Activated T-cell treated with anti-CD3 and anti-CD28 coated beads, Interleukin-2, amount 50 U/mL, for 4 hours (primary cell): ENCODE measurements at places on chromosomes 11 and 22. TPM values are rescaled to one million over a fixed set of nuclear protein-coding genes. Genes with fewer than 3 reads are reported as not detected.

- no peak for DNase-seq
Observed at GRCh38 chr11:24391167-24391566, 105.7 kb upstream of the LUZP2 start.

The TMPRSS5 gene
- total RNA-seq, result 0.30 TPM

The MAPK8IP2 gene
- 0.05 TPM for total RNA-seq

DNA sequence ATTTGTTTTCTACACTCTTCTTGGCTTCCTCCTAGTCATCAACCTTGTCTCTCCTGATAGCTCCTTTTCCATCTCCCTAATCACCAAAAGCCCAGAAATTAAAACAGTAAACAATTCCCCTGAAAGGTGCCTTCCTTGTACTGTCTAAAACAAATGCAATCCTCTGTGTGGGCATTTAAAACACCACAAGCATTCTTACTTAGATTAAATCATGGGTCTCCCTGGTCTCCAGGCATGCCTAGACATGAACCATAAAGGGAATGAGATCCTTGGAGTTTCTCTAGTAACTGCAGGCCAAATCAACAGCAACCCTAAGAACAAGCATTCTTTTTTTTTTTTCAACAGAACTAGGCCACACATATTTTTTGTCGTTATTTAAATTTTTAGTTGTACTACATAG lies 1.9 kb downstream of the BTG4 start:
- DNase-seq, result no peak

DNA sequence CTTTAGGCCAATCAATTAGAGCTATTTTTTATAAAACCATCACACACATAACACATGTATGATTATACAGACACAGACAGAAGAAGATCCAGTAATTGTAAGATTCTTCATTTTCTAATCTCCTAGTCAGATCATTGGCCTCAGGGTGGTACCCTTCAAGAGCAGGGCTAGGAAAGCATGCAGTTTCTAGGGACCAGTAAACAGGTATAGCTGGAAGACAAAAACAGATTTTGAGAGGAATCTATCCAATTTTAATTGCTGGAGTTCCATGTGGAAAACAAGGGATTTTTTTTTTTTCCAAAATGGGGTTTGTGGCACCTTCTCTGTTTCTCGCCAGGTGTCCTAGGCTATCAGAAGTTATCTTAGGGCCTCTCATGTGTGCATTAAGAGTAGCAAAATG lies 29.6 kb downstream of the METTL15 start:
- DNase-seq, result no peak

GRCh38 chr22:42396621-42397331 lies 35.4 kb downstream of the NFAM1 start:
- DNase-seq, result no peak

The DGCR6L gene
- 38.1 TPM for total RNA-seq

- no peak for DNase-seq
Observed at GRCh38 chr11:128964463-128964930, 21.8 kb upstream of the TP53AIP1 start.

GRCh38 chr11:124198897-124199296 lies 15.8 kb downstream of the OR10D3 start:
- DNase-seq, result no peak

The TMEM86A gene
- total RNA-seq, result 0.18 TPM

- DNase-seq, result peak; percentile 97
Observed at GRCh38 chr22:40856513-40857308, at the start of the genes ST13 and XPNPEP3. Gene ST13, minus strand, starts transcription at chr22:40856639. Its CDS starts 99 bp downstream, at chr22:40856540. Gene XPNPEP3, plus strand, starts transcription at chr22:40857148. Its CDS starts 34 bp downstream, at chr22:40857182.

The FJX1 gene
- total RNA-seq, result 1.5 TPM

DNA sequence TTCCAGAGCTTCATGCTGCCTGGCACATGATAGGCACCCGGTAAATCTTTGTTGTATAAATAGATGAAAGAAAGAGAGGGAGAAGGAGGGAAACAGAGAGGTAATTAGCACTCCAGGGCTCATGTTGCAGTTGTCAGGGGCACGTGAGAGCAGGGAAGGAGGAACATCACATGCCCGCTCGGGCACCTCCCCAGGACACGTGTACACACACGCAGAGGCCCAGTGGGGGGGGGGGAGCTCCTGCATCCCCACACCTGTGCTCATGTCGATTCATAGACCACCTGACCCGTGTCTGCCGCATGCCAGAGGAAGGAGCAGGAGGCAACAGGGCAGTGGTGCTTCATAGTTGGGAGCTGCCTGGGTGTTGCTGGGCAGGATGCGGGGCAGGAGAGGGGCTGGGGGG lies 37.1 kb upstream of the NNMT start:
- no peak for DNase-seq

The TRPM5 gene
- total RNA-seq, result not detected

The MUC5AC gene
- total RNA-seq, result not detected

GRCh38 chr22:47561766-47562165 lies 799.3 kb downstream of the TBC1D22A start:
- DNase-seq, result no peak

The C11orf42 gene
- total RNA-seq, result not detected

DNA sequence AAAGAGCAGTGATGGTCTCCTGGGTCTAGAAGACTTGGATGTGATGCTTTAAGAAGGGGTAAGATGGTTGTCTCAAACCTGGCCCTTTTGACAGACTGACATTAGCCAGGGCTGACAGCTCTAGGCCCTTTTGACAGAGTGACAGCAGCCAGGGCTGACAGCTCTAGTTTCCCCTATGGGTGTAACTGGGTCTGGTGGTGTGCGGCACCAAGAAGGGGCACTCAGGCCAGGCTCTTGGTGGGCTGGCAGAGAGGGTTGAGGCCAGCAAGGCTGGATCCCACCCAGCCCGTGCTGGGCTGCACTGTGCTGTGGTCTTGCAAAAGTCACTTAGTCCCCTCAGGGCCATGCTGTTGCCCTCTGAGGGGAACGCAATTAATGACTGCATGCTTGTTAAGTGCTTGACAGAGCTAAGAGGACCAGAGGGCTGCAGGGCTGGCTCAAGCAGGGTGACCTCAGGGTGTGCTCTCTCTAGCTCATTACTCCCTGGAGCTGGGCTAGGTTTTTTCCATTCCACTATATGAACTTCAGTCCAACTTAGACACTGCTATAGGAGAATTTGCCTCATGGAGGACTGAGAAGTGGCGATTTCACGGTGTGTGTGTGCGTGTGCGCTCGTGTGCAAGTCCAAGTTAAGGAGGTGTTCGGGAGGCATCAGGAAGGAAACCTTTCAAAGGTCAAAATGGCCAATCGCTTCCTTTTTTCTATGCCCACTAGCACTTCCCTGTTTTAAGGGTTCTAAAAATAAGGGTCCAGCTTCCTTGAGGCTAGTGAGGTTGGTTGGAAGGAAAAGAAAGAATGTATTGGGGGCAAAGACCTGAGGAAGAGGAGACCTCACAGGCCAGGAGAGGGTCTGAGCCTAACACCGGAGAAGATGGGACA lies 4.4 kb downstream of the UBASH3B start:
- no peak for DNase-seq

GRCh38 chr11:130827451-130828377 lies 88.6 kb downstream of the SNX19 start:
- DNase-seq, result no peak

DNA sequence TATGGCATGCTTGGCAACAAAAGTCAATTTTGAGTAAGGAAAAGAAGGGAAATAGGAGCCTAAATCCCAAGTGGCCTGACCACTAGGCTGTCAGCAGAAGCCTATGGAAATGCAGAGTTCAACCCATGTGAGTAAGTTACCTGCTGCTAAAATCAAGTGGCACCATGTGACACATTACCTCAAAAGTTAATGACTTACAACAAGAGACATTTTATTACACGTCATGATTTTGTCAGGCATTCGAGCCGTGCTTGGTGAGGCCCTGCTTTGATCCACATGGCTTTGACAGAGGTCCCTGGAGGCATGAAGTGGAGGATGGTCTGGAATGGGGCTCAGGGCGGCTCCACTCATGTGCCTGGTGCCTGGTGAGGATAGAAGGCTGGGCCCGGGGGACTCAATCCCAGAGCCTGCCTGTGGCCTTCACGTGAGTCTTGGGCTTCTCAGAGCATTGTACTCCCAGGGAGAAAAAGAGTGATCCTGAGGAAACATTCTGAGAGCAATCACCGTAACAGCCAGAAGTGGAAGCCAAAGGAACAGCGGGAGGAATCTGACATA lies 339.1 kb upstream of the B3GAT1 start:
- no peak for DNase-seq

DNA sequence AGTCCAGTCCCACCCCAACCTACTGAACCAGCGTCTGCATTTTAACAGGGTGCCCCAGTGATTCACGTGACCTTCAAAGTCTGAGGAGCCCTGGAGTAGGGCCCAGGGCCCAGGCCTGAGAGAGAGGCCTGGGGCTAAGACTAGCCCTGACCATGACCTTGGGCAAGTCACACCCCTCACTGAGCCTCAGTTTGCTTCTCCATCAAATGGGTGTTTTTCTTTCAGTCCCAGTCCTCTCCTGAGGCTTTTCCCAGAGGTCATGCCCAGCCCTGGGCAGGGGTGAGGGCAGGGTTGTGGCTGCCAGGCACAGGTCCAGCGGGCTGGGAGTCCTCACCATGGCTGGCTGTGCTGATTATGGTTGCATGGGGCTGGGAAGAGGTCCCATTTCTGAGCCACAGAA lies 33.0 kb upstream of the GCAT start:
- no peak for DNase-seq

DNA sequence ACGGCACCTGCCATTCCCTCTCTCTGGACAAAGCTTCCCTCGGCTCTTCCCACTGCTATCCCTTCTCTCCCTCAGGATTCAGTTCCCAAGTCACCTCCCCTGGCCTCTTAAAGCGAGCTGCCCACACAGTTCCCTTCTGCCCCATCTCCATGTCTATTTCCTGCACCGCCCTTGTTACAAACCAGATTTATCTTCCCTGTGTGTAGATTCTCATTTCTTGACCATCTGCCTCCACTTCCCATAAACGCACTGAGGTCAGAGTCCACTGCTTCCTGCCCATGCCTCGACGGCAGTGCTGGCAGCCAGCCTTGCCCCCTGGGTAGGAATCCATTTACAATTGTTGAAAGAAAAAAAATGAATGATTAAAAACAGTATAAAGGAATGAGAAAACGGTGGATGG lies 11.6 kb upstream of the APOBEC3B start:
- DNase-seq, result no peak

DNA sequence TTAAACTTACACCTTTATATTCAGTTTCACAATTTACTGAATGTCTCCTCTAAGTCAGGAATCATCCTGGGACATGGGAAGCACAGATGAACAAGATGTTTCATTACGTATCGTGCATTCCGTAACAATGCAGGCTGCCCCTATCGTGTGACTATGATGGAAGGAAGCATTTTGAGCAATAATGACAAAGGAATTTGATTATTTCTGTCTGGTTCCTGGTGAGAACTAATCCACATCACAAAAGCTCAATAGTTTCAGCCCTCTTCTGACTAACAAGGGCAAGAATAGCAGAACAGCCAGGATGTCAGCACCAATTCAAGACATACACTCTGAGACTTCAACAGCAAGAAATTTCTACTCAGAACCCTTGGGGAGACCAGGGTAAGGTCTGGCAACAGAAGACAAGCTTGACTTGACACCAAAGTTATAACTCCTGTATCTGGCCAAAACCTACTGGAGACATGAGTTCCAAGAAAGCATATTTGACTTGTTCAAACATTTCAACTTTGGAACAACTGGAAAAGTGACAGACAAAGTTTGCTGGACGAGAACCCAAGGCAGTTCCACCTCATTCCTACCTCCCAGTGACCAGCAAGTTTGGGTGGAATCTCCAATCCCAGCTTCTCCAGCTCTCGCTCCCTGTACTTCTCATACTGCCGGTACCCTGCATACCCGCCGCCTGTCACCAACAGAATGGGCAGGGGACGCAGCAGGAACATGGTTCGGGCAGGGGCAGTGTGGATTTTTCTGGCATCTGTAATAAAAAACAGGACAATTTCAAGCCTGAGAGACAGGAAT lies 14.3 kb downstream of the PISD start:
- DNase-seq, result no peak

- no peak for DNase-seq
Observed at GRCh38 chr22:26660356-26660755, 3.0 kb downstream of the MIAT start.

GRCh38 chr11:36346562-36347383 lies 50.7 kb downstream of the PRR5L start:
- DNase-seq, result no peak

DNA sequence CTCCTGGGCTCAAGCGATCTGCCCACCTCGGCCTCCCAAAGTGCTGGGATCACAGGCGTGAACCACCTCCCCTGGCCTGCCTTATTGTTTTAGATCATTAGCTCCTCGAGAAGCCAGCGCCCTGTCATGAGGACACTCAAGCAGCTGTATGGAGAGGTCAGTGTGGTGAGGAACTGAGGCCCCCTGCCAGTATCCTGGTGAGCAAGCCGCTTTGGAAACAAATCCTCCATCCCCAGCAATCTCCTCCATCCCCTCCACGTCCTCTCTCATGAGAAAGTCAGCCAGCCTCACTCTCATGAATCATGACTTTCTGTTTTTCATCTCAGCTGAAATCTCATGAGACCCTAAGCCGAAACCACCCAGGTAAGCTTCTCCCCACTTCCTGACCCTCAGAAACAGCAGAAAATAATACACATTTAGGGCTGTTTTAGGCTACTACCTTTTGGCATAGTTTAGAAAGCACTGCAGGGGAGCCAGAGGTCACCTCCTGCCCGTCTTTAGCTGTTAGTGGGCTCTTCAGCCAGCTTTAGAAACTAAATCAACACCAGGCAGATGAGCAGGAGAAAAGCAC lies 56.0 kb downstream of the CTTN start:
- DNase-seq, result no peak

DNA sequence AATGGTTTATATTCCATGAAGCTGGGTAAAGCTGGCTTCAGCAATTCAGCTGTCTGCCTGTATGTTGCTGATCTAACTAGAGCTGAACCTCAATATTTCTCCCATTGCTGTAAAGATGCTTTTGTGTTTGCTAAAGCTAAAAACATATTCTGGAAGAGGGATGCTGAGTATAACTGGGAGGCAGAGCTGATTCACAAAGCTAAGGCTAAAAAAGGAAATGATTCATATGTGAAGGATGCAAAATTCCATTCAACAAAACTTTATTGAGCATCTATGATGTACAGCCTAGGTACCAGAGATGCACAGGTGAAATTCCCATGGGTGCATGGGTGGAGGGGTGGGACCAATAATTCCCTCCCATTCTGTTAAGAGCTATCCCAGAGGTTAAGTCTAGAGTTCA lies 193.9 kb downstream of the KIF18A start:
- no peak for DNase-seq

DNA sequence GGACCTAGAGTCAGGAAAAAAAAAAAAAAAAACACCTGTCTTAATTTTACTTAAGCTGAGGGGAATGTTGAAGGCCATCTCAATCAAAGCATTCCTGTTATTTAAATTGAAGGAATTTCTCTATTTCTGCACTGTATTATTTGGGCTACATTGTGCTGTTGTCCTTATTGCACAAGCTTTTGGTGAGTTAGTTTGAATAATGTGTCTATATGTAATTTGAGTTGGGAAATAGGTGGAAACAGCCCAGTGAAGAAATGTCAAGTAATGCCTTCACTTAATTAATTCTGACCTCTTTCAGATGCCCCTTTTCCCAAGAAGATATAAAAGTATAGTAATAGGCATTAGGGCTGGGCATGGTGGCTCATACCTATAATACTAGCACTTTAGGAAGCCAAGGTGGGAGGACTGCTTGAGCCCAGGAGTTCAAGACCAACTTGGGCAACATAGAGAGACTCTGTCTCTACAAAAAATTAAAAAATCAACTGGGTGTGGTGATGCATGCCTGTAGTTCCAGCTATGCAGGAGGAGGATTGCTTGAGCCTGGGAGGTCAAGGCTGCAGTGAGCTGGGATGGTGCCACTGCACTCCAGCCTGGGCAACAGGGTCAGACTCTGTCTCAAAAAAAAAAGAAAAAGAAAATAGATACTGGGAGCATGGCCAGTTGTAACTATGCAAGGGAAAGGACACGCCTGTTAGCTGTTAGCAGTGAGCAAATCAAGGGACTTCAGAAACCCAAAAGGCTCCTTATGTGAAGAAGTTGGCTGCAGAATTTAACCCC lies 34.9 kb downstream of the OR10A6 start:
- no peak for DNase-seq
